ENCODE measurements at places on chromosomes 6 and 20.

- DNase-seq = no peak
Measured at GRCh38 chr6:81988871-81989270, 236.4 kb upstream of the TENT5A start.

GRCh38 chr6:141488488-141488887 lies 644.2 kb upstream of the GJE1 start:
- no peak for DNase-seq

DNA sequence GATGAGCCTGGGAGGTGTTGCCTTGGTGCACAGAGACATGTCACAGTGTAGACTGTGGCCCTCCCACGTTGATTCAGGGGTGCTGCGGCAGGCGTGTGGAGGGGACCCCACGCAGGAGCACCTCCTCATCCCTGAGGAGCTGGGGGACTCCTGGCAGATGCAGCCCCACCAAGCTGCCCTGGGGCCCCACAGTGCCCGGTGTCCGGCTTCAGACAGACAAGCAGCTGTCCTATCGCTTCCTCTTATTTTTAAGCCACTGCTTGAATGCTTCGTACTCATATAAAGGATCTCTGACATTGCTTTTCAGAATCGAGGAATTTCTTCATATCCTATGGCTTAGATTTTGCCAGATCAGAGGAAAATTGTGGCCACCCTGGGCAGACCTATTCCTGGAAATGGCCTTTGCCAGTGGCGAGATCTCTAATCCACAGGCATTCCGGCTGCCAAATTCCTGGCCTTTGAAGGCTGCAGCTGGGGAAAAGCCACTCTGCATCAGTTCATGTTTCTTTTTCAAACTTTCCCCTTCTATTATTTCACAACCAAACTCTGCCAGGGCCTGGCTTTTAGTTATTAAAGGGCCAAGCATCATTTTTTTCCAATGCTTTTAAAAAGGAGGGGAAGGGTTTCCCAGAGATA lies 337.0 kb downstream of the THBS2 start:
- no peak for DNase-seq

GRCh38 chr6:35093118-35093445 lies 48.1 kb downstream of the TCP11 start:
- no peak for DNase-seq

- no peak for DNase-seq
Measured at GRCh38 chr6:73180076-73180738, 45.1 kb downstream of the KHDC1L start.

All from activated T-cell treated with anti-CD3 and anti-CD28 coated beads, Interleukin-2, amount 50 U/mL, for 72 hours (primary cell).